Head of caudate nucleus (tissue), 42 donors: ENCODE measurements at places on chromosomes 1 and 21.

GRCh38 chr1:160653620-160654016 is 6.8 kb upstream of the SLAMF1 start:
- DNase-seq = no peak

- DNase-seq = no peak
These were observed 34.5 kb downstream of the NTNG1 start for GRCh38 chr1:107175102-107175909.

DNA sequence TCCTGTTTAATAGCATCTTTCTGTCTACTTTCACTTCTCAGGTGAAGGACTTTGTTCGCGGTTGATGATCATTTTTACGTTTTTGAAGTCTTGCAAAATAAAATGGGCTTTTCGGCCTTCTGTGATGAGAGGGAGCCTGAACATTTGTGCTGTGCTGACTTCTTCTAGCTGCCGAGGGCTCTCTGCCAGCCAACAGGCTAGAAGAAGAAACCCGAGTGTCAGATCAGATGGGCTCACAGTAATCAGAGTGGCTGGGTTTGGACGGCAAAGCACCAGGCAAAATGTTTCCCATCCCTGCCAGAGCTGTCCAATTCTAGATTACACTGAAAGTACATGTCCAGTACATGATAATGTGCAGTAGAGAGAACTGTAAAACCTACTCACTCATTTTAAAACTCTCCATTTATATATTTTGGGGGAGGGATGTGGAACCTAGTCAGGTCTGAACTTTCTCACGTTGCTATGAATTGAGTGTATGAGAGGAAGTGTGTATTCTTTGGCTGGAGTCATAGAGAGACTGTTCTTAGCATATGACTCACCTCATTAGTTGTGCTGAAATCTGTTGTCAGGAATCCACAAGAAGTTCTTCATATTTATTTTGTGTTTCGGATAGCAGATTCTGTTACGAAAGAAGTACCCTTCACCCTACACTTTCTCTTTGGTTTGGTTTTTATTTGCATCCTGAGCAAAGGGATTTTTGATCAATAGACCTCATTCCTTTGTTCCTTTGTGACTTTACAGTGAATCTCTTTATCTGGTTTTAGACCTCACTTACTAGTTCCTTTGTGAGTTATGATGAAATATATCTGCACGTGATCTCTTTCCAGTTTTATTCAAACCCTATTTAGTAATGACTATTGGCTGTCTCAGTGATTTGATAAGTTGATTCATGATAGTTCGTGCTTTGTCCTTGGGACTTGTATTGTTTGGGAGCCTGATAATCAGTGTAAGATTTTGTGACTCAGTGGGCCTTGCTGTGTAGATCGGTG is 4.8 kb downstream of the ATP1A1 start:
- peak; percentile 65 for DNase-seq

- DNase-seq = no peak
These were observed 99.8 kb downstream of the SNX7 start for GRCh38 chr1:98761219-98761865.

DNA sequence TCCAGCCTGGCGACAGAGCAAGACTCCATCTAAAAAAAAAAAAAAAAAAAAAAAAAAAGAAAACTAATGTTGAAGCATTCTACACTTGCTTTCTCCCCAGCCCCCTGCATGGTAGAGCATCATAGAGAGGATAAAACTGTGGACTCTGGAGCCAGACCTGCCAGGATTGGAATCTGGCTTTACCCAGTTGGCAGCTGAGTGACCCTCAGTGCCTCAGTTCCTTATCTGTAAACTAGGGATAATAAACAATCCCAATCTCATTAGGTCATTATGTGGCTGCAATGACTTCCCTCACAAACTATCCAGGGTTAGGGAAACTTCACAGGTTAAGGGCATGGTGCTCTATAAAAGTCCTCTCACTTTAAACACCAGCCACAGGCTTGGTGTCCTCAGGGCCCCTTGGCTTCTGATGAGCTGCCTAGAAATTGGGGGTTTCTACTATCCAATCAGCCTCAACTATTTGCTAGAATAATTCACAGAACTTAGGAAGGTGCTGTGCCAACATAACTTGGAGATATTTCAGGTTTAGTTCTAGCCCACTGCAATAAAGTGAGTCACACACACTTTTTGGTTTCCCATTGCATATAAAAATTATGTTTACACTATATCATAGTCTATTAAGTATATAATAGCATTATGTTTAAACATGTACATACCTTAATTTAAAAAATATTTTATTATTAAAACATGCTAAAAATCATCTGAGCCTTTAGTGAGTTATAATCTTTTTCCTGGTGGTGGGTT is 180.5 kb upstream of the B3GALT2 start:
- DNase-seq = no peak

DNA sequence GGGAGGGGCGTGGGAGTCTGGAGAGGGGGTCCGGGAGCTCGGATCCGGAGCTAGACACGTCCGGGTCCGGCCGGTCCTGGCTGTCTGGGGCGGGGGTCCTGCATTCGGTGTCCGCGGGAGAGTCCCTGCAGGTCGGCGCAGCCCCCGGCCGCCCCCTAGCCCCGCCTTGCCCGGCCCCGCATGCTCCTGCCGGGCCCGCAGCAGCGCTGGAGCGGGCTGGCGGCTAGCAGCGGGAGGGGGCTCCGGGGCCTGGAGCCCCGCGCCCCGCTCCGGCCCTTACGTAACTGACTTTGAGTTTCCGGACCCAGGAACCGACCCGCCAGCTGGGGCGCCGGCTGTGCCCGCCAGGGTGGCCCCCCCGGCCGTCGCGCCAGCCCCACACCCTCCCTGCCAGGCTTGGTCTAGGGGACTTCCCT is 26.9 kb upstream of the EPB41 start:
- peak; percentile 47 for DNase-seq
